ENCODE measurements at places on chromosomes 4 and X. TPM values are rescaled to one million over a fixed set of nuclear protein-coding genes. Genes with fewer than 3 reads are reported as not detected.

Gene ZFX
- total RNA-seq: 58.2 TPM

Gene ARMCX2
- 26.9 TPM for total RNA-seq

Gene CCDC120
- total RNA-seq: 8.3 TPM

Gene MMRN1
- 0.29 TPM for total RNA-seq

Gene TASL
- not detected for total RNA-seq

Gene S100G
- total RNA-seq: not detected

Gene ERVMER34-1
- total RNA-seq: 5.4 TPM

Gene MID1
- 14.3 TPM for total RNA-seq

Gene TCEAL7
- total RNA-seq: 9.8 TPM

Gene CT45A8
- not detected for total RNA-seq

Gene TRIM60
- total RNA-seq: not detected
